ENCODE measurements at places on chromosomes 1 and 21.
A peak's percentile ranks its signal among the peaks of the same experiment; 100 is the strongest.

DNA sequence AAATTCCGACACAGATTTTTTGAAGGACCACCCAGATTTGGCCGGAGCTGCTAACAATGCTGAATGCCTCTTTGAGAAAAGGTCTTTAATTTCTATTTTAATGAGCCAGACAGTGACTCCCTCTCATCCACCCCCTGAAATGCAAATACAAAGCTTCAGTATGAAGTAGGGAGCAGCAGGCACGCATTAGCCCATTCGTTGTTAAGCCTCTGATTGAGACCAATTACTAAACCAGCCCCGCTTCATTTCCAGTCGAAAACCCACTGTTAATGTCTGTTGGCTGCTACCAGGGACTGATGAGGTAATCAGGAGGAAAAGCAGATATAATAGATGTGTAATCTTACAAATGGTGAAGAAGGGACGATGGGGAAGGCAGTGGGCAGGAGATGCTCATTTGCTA, 4.8 kb upstream of the C8A start:
- no peak for DNase-seq

DNA sequence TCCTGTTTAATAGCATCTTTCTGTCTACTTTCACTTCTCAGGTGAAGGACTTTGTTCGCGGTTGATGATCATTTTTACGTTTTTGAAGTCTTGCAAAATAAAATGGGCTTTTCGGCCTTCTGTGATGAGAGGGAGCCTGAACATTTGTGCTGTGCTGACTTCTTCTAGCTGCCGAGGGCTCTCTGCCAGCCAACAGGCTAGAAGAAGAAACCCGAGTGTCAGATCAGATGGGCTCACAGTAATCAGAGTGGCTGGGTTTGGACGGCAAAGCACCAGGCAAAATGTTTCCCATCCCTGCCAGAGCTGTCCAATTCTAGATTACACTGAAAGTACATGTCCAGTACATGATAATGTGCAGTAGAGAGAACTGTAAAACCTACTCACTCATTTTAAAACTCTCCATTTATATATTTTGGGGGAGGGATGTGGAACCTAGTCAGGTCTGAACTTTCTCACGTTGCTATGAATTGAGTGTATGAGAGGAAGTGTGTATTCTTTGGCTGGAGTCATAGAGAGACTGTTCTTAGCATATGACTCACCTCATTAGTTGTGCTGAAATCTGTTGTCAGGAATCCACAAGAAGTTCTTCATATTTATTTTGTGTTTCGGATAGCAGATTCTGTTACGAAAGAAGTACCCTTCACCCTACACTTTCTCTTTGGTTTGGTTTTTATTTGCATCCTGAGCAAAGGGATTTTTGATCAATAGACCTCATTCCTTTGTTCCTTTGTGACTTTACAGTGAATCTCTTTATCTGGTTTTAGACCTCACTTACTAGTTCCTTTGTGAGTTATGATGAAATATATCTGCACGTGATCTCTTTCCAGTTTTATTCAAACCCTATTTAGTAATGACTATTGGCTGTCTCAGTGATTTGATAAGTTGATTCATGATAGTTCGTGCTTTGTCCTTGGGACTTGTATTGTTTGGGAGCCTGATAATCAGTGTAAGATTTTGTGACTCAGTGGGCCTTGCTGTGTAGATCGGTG, 4.8 kb downstream of the ATP1A1 start:
- DNase-seq, result peak; percentile 35

DNA sequence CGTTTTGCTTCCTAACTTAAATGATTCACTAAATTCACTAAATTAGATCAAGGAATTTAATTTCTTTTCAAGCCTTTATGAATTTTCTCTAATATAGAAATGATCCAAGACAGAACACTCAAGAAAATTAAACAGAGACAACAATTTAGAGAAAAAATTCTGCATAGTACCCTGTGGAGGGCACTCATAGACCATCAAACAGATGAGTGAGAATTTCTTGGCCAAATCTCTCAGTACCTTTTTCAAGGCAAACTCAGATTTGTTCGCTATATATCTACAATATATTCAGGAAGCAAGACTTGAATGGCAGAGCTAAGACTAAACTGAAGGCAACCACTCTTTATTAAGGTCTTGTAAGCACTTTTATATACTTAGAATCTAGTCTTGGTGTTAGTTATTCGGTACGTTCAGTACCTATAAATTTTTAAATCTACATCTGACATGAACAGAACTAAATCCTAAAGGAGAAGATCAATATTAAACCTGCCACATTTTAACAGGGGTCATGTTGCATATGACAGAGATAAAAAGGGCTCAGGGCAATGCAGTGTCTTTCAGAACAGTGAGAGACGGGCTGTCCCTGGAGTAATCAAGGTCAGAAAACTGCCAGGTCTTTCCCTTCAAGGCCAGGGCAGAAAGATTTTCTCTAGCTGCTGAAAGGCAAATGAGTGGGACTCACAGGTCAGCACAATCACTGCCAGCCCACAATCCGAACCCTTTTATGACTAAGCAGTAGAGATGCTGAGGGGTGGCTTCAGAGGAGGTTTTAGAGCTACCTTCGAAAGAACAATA, 118.8 kb upstream of the TMPRSS15 start:
- DNase-seq, result peak; percentile 13

- no peak for DNase-seq
Observed at GRCh38 chr1:198391393-198392020, 149.0 kb downstream of the ATP6V1G3 start.

DNA sequence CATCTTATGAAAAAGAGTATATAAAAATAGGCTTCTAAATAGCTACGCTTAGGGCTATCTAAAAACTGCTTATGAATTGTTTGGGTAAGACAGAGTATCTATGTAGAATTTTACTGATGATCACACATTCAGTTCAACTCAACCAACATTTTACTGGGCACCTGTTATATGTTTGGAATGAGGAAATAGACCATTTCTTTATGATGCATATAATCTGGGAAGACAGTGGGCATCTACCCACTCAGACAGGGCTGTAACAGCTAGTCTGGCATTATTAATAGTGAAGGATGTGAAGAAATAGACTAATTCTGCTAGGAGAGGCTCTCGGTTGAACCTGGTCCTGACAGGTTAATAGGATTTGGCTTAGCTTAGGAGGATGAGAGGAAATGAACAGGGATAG, 56.9 kb downstream of the TIAM1 start:
- no peak for DNase-seq

GRCh38 chr1:150365941-150366340, 2.0 kb downstream of the RPRD2 start:
- DNase-seq, result peak; percentile 38

- no peak for DNase-seq
Observed at GRCh38 chr1:232109391-232109790, 482.8 kb downstream of the DISC1 start.

GRCh38 chr1:240178366-240178765, 86.7 kb downstream of the FMN2 start:
- no peak for DNase-seq

DNA sequence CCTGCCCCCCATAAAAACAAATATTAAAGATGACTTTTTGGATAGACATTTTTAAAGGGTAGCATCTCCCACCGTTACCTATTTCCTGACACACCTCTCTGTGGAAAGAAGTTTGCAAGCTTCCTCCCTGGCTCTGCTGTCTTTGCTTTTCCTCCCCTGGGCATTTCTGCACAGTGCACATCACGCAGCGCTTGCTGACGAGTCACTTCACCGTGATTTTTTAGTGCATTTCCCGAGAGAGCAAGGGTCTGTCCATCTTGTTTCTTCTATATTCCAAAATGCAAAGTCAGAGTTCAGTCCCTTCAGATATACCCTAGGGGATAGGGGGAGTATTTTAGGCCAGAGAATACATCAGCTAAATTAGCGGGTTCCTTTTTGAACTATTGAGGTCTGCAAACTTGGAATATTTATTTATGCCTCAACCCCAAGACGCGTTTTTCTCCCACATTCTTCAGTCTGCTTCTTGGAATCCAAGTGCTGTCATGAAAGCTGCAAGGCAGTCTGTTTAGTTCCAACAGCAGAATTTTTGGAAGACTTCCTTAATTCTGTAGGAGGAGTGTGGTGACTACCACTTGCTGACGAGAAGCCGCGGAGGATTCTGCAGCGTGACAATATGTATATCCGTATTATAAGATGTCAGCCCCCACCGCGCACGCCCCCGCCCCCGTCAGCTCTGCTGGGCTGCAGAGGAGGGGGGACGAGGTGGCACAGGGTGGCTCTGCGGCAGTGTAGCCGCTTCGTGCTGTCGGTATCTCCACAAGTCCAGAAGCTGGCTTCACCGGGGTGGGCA, 22.4 kb downstream of the SMYD2 start:
- DNase-seq, result peak; percentile 49

DNA sequence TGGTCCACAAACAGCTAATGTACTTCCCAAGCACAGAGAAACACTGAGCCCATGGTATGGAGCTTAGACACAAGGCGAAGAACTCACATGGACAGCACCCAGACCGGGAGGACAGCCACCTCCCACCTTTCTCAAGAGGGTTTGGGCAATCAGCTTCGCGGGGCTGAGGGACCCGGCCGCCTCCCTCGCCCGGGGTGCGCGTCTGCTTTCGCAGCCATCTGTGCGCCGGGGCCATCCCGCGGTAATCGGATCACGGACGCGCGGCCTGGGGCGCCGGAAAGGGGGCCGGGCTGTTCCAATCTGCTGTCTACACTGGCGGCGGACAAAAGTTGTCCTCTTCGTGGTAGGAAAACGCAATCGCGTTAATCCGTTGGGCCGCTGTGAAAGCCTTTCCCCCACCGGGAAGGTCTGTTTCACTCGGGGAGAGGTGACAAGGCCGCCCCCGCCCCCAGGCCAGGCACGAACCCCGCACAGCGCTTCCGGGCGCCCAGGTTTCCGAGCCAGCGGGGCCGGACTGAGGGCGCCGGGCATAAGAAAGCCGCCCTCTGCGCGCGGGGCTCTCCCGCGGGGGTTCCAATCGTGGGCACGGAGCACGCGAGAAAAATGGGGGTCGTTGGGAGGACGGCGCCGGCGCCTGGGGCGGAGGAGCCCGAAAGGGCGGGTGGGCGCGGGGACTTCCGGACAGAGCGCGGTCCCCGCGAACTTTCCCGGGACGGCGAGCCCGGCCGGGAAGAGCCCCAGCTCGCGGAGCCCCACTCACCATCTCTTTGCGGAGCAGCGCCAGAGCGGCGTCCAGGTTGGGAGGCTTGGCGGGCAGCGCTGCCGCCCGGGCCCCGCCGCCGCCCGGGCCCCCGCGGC, 664 bp downstream of the FAM89A start:
- DNase-seq, result peak; percentile 57

DNA sequence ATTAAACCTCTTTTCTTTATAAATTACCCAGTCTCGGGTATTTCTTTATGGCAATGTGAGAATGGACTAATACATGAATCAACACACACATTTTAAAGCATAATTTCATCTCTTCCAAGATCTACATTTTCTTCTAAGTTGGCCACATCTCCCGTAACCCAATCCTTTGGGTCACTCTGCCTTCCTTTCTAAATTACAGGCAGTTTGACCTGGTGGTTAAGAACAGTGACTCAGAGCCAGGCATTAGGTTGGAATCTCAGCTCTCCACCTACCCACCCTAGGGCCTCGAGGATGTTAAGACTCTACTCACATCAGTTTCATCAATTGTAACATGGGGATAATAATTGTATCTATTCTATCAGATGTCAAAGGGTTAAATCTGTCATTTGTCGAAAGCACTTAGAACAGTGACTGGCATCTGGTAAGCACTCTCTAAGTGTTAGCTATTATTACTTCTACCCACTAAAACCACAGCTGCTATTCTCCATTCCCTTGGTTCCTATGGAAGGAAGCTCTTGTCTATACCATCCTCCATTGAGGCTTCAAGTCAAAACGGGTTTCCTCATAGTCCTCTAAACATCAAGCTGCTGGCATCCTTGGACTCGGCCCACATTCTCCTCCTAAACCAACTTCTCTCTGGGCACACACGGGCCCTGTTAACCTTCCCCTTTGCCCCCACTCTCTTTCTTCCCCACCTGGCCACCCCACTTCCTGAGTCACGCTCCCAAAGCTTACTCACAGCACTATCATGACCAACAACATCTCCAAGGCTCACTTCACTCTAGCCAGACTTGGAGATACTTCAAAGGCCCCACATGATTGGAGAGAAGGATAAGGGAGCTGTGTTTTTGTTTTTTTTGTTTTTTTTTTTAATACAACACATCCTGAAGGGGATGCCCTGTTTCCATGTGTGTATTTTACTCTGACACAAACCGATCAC, 116.9 kb downstream of the TGFBR3 start:
- DNase-seq, result no peak

DNA sequence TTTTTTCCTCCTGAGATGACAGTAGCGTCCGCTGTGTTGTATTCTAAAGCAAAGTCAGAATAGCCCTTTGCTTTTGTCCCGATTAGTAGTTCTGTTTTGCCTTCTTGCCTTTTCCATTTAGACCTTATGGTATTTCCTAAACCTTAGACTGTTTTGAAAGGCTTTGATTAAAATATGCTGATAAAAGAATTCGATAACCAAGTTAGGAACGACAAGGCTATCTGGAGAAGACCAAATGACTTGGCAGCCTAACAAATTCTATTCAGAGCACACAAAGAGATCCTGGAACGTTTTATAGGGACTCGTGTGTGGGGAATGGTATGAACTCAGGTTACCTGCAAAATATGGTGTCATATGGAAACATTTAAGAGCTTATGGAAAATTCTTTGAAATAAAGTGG, 42.9 kb downstream of the NFIA start:
- DNase-seq, result no peak

- no peak for DNase-seq
Observed at GRCh38 chr1:32868806-32869455, 1.8 kb downstream of the FNDC5 start.

- no peak for DNase-seq
Observed at GRCh38 chr21:28588997-28589396, 403.7 kb downstream of the LTN1 start.

GRCh38 chr1:209895709-209896108, 42.3 kb upstream of the SYT14 start:
- no peak for DNase-seq

GRCh38 chr1:54017979-54018378, at the start of gene LDLRAD1:
LDLRAD1 (minus strand) TSS chr1:54018186; CDS start chr1:54018112, 74 bp downstream.
- DNase-seq, result no peak

- no peak for DNase-seq
Observed at GRCh38 chr1:222877854-222878253, 63.0 kb downstream of the DISP1 start.

GRCh38 chr1:242139442-242139841, 140.5 kb upstream of the MAP1LC3C start:
- DNase-seq, result peak; percentile 26

DNA sequence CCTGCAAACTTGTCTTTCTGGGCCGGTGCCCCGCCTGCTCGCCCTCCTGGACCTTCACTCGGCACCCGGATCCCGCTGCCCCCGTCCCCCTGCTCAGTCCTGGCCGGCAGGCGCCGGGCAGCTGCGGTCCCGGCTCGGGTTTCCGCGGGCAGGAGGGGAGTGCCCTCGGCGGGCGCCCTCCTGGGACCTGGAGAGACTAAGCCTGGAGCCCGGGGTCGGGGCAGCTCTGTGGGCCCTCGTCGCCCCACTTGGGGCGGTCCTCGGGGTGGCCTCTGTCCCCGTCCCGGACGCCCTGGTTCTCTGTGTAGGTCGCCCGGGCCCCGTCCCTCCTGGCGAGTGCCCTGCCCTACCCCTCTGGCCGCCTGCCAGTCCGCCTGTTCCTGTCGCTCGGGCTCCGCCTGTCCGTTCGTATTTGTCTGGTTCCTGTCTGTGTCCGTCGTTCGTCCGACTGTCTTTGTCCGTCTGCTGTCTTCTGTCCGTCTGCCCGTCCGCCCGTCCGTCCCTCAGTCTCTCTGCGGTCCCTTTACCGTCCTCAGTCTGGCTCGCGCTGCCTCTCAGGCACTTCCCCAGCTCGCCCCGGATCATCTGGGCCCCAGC, 490 bp downstream of the SERINC2 start:
- no peak for DNase-seq

GRCh38 chr1:236913371-236914037, 90.7 kb downstream of the MT1HL1 start:
- peak; percentile 57 for DNase-seq

GRCh38 chr1:33347650-33347992, 26.7 kb upstream of the A3GALT2 start:
- no peak for DNase-seq

- DNase-seq, result no peak
Observed at GRCh38 chr1:12532405-12533315, 85.3 kb downstream of the DHRS3 start.
